HFFc6 (cell line): ENCODE measurements at places on chromosomes 5 and 9.

DNA sequence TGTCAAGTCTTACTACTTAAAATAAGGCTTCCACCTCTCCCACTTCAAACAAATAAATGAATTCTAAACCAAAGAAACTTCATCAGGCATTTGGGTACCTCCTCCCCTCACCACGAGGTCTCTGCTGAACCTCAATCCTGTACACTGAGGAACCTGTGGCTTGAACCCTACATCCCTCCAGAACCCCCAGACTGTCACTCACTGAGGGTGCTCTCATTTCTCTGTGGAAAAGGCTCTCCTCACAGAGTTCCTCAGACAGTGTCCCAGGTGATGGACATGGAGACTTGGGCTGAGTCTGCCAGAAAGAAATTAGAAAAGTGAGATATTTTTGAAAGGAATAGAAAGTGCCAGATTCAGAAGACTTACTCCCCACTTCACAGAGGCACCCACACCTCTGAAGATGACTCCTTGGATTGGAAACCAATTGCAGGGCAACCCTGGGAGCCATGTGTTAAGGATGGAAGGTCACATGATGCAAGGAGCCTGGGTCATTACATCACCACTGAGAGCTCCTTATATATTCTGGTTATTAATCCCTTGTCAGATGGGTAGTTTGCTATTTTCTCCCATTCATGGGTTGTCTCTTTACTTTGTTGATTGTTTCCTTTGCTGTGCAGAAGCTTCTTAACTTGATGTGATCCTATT is 19.8 kb downstream of the MLANA start:
- no peak for DNase-seq

GRCh38 chr5:2747363-2748162 is 3.9 kb downstream of the IRX2 start:
- DNase-seq = no peak

- no peak for DNase-seq
These were observed 138.0 kb downstream of the ADCY2 start for GRCh38 chr5:7533941-7534340.

- no peak for DNase-seq
These were observed 32.8 kb downstream of the PLAC8L1 start for GRCh38 chr5:146072595-146072994.

DNA sequence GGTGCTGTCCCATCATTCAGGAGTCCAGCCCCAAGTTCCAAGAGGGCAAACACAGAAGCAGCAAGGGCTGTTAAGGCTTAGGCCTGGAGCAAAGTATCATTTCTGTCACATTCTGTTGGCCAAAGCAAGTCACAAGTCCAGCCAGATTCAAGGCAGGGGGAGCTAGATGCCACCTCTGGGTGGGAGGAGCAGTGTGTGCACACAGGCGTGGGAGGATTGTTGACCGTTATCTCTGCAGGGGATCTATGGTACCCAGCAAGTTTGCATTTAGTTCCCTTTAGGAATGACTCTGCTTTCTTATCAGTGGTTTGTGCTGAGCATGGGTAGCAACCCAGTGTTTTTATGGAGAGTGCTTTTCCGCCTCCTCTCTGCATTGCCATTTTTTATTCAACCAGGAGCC is 278.9 kb downstream of the NR3C1 start:
- DNase-seq = no peak

DNA sequence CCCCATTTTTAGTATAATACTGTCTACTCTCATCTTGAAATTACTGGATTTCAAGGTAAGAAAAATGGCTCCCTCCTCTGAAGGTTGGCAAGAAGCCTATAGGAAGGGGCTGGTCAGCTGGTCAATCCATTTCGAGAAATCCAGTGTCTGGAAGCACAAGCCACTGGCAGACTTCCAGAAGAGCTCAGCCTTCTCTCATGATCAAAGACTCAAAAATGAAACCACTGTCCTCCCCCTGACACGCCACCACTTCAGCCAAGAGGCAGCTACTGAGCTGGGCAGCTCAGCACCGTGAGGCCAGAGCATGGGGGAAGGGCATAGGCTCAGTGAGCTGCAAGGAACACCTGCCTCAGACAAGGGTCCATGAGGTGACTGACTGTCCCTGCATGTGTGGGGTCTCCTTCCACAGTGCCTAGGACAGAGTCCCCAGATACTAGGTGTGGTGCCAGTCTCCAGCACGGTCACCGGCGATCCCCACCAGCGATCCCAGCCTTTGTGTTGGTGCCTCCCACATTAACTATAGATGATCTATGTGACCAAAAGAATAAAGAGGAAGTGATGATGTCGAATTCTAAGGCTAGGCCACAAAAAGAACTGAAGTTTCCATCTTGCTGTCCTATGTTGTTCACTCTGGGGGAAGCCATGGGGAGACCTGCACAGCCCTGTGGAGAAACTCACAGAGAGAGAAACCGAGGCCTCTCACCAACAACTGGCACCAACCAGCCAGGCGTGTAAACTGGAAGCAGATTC is 100.1 kb upstream of the LRRTM2 start:
- peak; percentile 68 for DNase-seq

DNA sequence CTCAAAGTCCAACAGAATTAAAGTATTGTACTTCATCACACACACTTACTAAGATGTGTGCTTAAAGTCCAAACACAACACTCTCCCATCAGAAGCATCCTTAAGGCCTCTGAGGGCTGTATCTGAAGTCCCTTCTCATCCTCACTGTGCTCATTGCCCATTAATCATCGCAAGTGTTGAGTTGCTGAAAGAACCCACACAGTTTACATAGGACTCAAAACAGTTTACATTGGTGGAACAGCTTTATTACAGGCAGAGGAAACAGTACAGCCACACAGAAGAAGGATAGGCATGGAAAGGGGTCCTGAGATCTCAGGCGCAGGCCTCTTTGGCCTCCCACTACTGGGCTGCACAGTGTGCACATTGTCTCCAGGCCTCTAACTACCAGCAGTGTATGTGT is 113.4 kb downstream of the CMYA5 start:
- DNase-seq = no peak

GRCh38 chr9:130903194-130904069 is 6.8 kb upstream of the QRFP start:
- DNase-seq = no peak

- peak; percentile 5 for DNase-seq
These were observed 170.8 kb downstream of the SGCD start for GRCh38 chr5:156497804-156498208.

- DNase-seq = peak; percentile 23
These were observed 5.1 kb upstream of the RALGDS start for GRCh38 chr9:133125941-133126696.

DNA sequence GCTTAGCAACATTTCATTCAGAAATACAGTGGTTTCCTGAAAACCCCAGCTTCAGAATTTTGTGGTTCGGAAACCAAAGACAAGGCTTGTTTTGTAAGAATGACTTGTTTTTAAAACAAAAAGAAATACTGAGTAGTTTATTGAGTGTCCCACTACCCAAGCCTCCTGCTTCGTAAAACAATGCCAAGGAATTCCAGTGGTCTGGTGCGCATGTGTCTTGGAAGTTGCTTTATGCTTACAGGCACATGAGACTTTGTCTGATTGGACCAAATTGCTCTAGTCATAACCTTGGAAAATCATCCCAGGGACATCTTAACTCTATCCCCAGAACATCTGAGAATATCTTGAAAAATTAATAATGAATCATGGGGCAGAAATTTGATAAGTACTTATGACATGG is 77.1 kb upstream of the FST start:
- no peak for DNase-seq

DNA sequence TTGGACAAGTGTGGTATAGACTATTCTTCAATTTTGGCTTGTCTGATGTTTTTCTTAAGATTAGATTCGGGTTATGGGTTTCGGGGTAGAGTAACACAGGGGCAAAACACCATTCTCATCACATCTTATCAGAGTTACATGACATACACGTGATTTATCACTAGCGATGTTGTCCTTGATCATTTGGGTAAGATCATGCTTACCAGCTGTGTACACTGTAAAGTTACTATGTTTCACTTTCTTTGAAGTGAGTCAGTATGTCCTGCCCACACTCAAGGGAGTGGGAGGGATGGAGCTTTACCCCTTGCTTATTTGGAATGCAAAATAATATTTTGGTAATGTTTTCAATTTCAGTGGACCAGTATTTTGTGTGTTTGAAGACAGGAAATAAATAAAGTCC is 101.8 kb upstream of the TAF11L2 start:
- no peak for DNase-seq

DNA sequence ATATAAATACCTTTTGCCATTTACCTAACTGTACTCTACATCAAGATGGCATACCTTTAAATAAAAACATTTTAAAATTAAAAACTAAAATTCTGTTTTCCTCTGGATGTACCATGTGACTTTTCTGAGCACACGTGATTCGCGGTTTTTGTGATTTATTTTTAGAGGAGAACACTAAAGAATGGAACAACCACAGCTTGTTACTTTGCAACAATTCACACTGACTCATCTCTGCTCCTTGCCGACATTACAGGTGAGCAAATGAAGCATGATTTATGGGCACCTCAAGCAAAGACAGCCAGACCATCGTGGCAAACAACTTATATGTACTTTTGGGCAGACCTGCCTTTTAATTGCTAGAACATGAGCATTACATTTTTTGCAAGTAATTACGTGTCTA is 61.3 kb downstream of the GDA start:
- no peak for DNase-seq

DNA sequence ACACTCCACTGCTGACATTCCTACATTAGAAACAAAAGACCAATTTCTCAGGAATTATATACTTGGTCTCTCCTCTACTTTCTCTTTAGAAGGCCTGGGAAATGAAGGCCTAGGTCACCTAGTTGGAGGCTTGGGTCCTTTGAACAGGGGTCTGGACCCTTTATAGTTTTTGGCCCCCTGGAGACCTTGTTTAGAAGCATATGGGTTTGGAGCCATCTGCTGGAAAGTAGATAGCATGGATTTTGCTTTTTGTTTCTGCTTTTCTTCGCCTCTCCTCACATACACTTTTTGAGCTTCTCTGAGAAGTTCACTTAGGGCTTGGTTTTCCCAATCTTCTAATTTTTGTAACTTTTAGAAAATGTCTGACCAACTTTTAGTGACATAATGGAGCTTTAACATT is 67.1 kb upstream of the CDK20 start:
- peak; percentile 6 for DNase-seq

- DNase-seq = no peak
These were observed 562.6 kb downstream of the ANXA1 start for GRCh38 chr9:73714294-73714693.

DNA sequence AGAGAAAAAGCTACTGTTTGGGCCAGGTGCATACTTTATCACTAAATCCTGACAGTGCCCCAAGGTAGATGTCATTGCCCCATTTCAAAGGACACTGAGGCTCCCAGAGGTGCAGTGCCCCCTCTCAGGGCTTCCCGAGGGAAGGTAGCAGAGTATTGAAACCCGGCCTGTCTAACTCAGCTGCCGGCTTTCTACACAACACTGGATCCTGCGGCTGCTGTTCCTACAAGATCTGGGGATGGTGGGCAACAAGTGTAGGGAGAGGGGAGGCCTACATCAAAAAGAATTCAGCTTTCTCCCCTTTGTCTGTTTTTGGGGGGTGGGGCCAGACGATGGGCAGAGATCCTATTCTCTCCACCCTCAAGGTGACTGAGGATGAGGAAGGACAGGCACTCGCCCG is 200.8 kb downstream of the DAB2IP start:
- DNase-seq = no peak

- peak; percentile 28 for DNase-seq
These were observed 8.6 kb downstream of the HAPLN1 start for GRCh38 chr5:83711982-83712601.

DNA sequence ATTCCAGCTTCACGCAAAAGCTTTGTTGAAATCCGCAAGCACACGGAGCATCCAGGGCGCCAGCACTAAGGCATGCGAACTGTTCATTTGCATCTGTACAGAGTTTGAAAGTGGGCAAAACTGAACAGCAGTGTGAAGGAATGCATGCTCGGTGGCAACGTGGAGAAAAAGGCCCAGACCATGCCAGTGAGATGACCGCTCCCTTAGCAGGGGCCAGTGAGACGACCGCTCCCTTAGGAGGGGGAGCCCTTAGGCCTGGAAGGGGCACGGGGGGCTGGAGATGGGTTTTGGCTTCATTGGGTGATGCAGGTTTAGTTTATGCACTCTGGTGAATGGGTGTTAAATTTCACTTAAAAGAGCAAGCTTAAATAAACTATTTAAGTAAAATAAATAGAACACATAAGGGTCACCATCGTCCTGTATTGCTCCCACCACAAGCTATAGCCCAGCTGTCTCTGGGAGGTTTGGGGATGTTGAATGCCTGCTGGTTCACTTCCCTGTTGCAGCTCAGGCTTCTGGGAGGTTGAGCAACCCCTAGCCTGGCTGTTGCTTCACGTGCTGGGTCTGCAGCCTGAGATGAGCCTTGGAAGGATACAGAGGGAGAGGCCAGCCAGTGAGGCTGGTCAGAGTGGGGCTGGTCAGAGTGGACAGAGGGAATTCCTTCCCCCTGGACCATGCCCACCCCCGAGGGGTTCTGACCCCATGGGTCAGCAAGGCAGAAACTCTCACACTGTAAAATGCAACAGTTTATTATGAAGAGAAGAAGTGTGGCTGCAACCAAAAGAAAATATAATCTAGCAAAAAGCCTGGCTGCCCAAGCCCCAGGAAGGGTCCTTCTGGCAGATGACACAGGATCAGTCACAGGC is 4.6 kb upstream of the FCN1 start:
- no peak for DNase-seq

- no peak for DNase-seq
These were observed 147.0 kb upstream of the ZNF366 start for GRCh38 chr5:72654231-72654630.

GRCh38 chr9:132562306-132562573 is 20.2 kb upstream of the BARHL1 start:
- no peak for DNase-seq

- no peak for DNase-seq
These were observed 1888.2 kb downstream of the EFNA5 start for GRCh38 chr5:105782501-105782900.

DNA sequence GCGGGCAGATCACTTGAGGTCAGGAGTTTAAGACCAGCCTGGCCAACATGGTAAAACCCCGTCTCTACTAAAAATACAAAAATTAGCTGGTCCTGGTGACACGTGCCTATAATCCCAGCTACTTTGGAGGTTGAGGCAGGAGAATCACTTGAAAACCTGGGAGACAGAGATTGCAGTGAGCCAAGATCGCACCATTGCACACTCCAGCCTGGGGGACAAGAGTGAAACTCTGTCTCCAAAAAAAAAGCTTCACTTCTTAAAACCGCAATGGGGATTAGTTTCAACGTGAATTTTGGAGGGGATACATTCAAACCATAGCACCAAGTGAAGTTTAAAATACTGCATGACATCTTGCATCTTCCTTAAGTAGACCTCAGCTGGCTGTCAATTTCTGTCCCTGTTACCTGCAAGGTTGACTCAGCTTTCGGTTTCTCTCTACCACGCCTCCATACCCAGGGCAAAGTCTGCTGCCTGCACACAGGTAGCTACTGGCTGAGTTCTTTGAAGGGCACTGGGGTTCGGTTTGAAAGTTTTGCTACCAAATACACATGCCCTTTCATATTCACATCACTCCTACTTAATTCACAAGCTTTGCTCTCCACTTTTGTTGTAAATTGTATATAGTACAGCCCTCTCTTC is 69.3 kb downstream of the KIAA1958 start:
- DNase-seq = no peak

GRCh38 chr5:150295741-150296486 is 6.3 kb upstream of the CAMK2A start:
- no peak for DNase-seq

- peak; percentile 25 for DNase-seq
These were observed 35.0 kb upstream of the DMRT1 start for GRCh38 chr9:806285-807156.
